Left lobe of liver (tissue), 2 donors: ENCODE measurements at places on chromosomes 7 and 10. TPM values are rescaled to one million over a fixed set of nuclear protein-coding genes. Genes with fewer than 3 reads are reported as not detected.

The CDHR3 gene
- 7.7 TPM for total RNA-seq

The LMBR1 gene
- total RNA-seq: 28.7 TPM

The SPDYE9 gene
- not detected for total RNA-seq

The GLCCI1 gene
- 4.4 TPM for total RNA-seq

The CPA2 gene
- total RNA-seq: 1.9 TPM

The OPN1SW gene
- total RNA-seq: not detected

The TUBB8 gene
- not detected for total RNA-seq

GRCh38 chr10:96511044-96511945, 2.4 kb downstream of the TLL2 start:
- no peak for DNase-seq

GRCh38 chr7:29614229-29614628, 50.6 kb downstream of the PRR15 start:
- DNase-seq: no peak

- no peak for DNase-seq
Measured at GRCh38 chr10:28331841-28332240, 29.0 kb upstream of the MPP7 start.

DNA sequence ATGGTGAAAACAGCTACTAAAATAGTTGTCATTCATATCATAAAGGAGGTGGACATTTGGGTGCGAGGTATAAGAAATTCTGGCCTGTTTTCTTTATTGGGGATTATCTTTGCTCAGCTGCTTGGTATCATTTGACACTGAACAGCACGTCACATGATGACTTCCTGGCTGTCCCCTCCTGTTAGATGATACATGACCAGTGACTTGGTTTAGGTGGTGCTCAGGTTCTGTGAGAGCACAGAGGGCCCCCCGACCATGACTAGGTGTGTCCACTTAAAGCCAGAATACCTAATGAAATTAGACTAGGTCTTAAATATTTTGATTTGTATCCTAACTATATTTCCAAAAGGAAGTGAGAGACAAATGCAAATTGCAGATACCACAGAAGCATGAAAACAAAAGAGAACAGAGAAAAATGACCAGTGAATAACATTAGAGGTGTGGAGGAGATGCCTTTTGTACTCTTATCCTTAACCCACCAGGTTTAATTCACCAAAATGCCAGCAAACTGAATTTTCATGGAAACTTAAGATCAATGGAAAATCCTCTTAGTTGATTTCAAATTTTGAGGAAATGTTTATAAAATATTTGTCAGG, 50.6 kb upstream of the GJD4 start:
- no peak for DNase-seq

DNA sequence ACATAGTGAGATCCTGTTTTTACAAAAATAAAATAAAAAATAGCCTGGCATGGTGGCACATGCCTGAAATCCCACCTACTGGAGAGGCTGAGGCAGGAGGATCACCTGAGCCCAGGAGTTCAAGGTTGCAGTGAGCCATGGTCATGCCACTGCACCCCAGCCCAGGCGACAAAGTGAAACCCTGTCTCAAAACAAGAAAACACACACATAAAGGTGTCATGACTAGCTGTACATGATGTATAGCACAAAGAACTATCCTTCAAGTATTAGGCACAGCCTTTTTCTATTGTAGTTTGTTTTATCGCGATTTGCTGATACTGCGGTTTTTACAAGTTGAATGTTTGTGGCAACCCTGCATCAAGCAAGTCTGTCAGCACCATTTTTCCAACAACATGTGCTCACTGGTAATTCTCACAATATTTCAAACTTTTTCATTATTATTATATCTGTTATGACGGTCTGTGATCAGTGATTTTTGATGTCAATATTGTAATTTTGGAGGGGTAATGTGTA, 11.5 kb upstream of the SNX13 start:
- DNase-seq: no peak

- DNase-seq: no peak
Measured at GRCh38 chr10:113179265-113179664, 229.2 kb downstream of the TCF7L2 start.

DNA sequence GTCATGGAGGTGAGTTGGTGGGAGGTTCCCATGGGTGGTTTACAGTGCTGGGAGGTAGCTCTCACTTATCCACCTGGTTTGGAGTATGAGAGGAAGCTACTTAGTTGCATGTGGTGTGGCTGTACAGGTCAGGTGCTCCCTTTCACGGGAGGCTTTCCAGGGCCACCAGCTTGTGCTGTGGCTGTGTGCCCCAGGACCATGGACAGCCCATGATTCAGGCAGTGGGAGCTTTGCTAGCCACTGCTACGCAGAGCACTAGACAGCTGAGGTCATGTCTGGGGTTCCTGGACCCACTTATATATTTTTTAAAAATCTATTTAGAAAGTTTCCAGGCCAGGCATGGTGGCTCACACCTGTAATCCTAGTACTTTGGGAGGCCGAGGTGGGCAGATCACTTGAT, 42.5 kb upstream of the KCNMA1 start:
- no peak for DNase-seq

DNA sequence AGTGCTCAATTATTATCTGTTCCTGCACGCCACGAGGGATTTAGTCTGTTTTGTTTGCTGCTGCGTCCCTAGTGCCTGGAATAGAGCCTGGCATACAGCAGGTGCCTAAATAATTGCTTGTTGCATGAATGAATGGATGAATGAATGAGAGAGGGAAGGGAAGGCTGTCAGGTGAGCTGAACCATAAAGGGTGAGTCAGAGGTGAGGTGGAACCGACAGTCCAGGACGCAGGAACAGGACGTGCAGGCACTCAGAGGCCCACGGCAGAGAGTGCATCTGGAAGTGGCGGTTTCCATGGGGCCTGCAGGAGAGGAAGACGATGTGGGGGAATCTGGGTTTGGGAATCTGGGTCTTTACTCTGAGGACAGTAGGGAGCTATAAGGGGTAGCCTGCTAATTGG, 17.7 kb upstream of the PPIF start:
- DNase-seq: no peak

DNA sequence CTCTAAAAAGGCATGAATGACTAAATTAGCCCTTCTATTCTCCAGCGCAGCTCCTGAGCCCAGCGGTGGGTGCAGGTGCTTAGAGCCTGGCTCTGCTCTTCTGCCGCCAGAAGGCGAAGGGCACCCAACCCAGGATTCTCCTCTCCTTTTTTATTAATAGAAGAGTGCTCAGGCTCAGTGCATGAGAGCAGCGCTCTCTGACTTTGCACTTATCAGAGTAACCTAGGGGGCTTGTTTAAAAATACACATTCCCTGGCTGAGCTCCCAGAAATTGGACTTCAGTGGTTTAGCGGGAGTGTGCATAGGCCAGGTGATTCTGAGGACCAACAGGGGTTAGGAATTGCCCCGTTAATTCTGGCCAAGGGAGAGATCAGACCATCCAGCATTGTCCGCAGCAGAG, 1.7 kb upstream of the PFKP start:
- no peak for DNase-seq

DNA sequence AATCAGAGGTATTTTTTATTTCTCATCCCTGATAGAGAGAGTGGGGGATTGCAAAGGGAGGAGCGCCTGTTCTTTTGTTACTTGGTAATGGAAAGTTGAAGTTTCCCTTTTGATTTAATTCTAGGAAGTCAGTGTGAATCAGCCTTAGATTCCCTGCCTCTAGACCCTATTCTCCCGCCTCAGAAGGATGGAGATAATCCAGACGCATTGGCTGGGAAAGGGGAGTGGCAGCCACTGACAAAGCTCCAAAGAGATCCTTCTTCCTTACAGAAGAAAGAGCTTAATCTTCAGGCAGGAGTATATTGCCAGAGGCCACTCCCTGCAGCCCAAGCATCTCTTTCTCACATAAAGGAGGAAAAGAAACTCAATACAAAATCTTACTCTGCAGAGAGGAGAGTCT, 122.3 kb upstream of the GALNT17 start:
- DNase-seq: no peak

GRCh38 chr10:16832351-16833080, 15.3 kb upstream of the RSU1 start:
- no peak for DNase-seq

- DNase-seq: no peak
Measured at GRCh38 chr7:11587814-11588213, 244.2 kb downstream of the THSD7A start.

GRCh38 chr7:129644634-129645230, 33.2 kb downstream of the NRF1 start:
- no peak for DNase-seq
